ENCODE measurements at places on chromosomes 5 and 9.
A peak's percentile ranks its signal among the peaks of the same experiment; 100 is the strongest.

GRCh38 chr9:35658968-35659220 is 802 bp downstream of the CCDC107 start:
- peak; percentile 52 for DNase-seq

- no peak for DNase-seq
These were observed 12.0 kb upstream of the IFNA1 start for GRCh38 chr9:21428235-21428634.

DNA sequence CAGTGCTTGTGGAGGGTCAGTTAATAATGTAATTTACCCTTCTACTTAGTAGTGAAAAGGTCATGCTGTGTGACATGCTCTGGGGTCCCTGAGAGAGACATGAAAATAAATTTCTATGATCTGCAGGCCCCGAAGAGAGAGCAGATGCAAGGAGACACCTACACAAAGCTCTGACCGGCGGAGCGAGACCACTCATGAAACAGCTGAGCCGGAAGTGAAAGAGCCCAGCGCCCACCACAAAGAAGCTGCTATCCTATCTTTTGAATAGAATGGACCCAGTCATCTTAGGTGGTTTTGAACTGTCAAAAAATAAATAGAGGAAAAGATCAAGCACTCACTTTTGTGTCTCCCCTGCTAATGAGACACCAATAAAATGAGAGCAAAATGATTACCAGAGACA is 190.0 kb downstream of the MED10 start:
- no peak for DNase-seq

- no peak for DNase-seq
These were observed 199.4 kb downstream of the AOPEP start for GRCh38 chr9:94925751-94926430.

DNA sequence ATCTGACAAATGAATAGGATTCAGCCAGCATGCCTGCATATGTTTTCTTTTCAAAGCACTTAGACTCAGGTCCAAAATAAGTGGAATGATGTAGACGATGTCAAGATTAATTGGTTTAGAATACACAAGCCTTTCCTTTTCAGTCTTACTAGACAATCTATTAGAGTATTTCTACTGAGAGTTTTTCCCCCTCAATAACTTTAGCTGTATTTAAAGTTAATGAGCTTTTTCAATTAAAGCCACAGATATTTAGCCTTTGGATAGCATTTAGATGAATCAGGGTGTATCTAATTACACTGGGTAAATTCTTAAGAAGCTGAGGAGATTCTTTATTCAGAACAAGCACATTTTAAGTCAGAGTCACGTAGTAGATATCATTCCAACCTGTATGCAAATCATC is 198.7 kb upstream of the MPDZ start:
- peak; percentile 58 for DNase-seq

DNA sequence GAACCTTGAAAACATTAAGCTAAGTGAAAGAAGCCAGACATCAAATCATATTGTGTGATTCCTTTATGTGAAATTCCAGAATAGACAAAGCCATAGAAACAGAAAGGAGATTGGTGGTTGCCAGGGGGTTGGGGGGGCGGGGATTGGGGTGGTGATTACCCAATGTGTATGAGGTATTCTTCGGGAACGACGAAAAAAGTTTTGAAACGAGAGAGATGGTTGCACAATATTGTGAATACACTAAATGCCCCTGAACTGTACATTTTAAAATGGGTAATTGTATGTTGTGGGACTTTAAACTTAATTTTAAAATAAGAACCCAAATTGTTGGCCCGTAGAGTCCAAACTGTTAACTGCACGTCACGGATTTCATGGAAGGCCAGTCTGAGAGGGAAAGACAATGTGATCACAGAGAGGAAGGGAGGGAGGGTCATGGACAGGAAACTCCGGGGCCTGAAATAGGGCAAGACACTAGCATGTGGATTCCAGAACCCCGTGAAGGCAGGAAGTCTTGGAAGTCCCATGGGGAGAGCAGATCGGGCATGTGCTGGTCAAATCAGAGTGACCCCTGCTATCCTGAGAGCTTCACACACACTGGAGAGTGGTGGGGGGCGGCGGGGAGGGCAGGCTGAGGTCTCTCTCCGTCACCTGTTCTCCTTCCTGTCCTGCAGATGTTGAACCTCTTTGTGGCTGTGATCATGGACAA is 218.4 kb downstream of the CACNA1B start:
- no peak for DNase-seq

GRCh38 chr5:137415231-137415681 is 83.9 kb downstream of the SPOCK1 start:
- DNase-seq: peak; percentile 92

- no peak for DNase-seq
These were observed 150.4 kb downstream of the FSTL4 start for GRCh38 chr5:133461796-133462516.

DNA sequence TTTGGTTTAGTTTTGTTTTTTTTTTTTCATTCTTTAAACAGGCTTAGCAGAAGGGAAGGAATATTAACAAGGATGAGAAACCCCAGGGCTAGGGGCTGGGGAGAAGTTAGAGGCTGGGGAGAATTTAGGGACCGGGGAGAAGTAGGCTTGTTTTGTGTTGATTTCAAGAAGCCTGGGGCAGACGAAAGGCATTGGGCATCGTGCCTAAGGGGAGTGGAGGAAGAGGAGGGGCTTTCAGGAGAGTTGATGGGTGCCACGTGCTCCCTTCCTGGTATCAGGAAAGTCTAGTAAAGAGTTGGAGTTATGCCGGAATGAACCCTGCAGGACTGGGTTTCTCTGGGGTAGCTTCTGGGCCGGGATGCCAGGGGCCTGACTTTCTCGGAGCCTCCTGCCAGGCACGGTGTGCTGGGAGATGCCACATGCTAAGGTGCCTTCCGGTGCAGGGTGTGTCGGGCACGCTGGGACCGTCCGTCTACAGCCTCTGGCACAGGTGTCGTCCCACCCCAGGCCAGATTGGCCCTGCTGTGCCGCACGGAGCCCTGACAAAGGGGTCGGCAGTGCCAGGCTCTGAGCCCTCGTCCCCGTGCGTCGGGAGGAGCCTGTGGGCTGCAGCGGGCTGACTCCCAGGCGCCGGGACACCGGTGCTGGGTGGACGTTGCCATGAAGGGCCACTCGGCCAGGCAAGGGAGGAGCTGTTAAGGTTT is 159.9 kb downstream of the OLFM1 start:
- no peak for DNase-seq

- DNase-seq: peak; percentile 63
These were observed 69.8 kb upstream of the RAI14 start for GRCh38 chr5:34586117-34586885.

DNA sequence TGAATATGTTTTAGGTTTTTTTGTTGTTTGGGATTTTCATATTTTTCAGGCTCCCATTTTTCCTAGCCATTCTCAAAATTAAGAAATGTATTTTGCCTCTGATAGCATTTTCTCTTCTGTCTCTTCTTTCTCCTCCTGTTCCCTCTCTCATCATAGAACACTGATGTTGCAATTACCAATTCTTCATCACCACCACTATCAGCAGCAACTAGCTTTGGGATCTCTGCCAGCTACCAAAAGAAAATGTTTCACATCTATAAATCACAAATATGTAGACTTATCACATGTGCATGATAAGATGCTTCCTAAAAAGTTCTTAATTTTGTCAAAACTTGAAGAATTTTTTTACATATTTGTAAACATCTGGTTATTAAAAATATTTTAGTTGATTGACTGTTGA is 887.1 kb downstream of the MAT2B start:
- DNase-seq: no peak

DNA sequence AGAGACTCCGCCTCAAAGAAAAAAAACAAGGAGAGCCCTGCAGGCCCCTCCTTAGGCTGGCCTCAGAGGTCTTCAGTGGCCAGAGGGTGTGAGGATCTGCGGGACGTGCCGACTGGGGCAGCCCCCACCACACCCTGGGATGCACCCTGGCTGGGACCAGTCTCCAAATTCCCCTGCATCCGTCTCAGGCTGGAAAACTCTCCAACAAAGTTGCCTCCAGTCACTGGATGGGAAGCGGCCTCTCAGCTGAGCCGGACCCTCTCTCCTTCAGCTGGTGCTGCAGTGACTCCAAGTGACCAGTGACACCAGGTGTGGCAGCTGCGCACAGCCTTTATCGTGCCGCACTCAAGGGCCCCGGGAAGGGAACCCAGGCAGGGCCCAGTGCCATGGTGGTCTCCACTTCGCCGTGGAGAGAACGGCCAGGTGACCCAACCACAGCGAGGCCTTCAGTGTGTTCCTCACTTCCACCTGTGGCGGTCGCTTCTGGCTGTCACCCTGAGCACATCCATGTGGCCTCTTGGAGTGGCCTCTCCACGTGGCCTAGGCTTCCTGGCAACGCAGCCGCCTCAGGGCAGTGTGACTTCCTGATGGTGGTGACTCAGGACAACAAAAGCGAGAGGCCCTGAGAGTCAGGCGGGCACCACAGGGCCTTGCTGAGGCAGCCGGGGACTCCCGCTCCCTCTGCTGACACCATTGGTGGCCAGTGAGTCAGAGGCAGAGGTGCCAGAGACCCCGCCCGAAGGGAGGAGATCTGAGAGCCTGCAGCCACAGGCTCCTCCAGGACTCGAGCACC is 19.3 kb upstream of the CAMSAP1 start:
- peak; percentile 93 for DNase-seq

DNA sequence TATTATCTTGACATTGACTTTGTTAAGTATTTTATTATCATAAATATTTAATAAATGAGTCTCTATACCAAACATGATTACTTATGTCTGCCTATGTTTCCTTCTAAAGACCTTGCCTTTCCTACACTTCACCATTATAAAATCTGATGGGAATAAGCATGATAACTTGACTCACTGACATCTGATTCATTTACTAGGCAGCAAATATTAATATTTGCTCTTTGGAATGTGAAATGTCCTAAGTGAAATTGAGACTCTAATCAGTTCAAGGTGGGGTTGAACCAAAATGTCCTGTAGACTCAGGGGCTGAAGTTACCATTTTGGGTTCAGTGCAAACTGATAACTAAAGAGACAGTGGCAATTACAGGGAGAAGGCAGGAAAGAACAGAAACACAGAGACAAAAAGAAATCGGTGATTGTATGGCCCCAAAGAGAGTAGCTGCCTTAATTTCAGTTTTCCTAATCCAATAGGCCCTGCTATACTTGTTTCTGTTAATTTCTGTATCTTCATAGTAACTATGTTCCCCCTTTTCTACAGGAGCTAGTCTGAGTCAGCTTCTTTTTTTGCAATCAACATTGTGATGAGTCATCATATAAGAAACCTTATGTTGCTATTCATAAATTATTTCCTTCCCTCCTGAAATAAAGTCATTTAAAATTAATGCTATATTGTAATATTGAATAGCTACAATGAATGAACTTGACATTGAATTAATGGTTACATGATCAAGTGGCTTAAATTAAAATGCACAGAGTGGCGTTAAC is 296.8 kb downstream of the PDE4D start:
- DNase-seq: no peak

GRCh38 chr9:123235448-123235847 is 32.9 kb downstream of the STRBP start:
- no peak for DNase-seq

DNA sequence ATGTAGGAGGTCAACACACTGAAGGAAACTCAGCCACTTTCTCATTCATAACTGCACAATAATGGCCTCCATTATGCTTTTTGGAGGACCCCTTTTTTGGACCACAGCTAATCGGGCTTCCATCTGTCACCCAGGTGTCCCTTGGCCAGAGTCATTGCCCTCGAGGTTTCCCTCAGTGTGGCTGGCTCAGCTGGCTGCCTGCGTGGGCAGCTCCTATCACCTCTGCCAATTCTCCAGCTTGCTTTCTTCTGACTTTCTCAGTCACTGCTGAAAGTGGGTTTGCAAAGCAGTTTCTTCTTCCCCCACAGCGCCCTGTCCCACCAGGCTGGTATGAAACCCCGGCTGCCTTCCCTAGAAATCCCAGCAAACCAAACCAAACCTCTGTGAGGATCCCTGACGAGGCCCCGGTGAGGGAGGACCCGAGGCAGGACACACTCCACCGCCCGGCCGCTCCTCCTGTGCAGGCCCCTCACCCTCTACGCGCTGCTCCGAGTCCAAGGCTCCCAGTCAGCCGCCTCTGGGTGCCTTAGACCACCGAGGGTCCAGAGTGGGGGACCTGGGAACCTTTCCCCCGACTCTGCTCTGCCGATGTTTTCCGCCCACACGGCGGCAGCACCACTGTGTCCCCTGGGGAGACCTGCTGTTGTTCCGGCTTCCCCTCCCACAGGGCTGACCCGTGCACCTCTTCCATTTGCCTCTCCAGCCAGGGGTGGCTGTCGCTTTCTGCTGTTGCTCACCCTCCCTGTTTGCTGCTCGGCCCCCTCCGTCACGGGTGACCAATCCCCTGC is 109.5 kb downstream of the TENT4A start:
- no peak for DNase-seq

DNA sequence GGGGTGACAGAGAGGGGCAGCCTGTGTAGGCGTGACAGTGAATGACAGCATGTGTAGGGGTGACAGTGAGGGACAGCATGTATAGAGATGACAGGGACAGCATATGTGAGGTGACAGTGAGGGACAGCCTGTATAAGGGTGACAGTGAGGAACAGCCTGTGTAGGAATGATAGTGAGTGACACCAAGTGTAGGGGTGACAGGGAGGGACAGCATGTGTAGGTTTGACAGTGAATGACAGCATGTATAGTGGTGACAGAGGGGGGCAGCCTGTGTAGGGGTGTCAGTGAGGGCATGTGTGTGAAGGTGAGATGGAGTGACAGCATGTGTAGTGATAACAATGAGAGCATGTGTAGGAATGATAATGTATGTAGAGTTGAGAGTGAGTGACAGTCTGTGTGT is 8.7 kb upstream of the GAPT start:
- DNase-seq: no peak

GRCh38 chr5:35205186-35205585 is 25.1 kb downstream of the PRLR start:
- no peak for DNase-seq

DNA sequence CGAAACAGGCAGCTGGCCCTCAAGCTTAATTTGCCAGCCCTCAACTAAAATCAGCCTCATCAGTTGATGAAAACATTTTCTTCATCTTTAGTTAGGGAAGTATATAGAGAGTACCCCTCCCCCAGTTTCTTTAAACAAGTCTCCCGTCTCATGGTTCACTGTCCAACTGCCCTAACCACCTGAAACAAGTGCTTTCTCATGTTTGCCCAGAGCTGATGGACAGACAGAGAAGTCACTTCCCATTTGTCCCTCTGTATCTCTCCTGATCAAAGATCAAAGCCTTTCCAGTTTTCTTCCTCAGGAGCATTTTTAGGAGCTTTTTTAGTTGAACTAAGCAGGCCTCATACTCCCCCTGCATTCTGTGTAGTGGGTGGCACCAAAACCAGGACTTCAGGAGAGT is 21.7 kb downstream of the FUBP3 start:
- no peak for DNase-seq

DNA sequence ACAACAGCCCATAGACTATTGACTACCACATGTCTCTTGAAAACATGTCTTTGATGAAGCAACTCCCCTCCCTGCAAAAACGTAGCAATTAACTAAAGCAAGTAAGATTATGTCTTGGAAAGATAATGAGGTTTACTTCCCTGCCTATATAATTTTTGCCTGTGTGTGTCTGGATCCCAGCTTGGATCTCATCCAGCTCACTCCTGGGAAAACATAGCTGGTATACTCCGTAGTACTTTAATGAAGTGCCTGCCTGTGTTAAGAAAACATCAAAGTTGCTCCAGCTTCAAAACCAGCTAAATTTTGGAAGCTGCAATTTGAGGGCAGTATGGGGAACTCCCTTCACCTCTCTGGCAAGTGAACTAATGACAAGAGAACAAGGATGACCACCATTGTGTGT is 182.6 kb upstream of the C9orf72 start:
- DNase-seq: peak; percentile 13

Data from astrocyte of the hippocampus (primary cell).